ENCODE measurements at places on chromosomes 12 and 14. TPM values are rescaled to one million over a fixed set of nuclear protein-coding genes. Genes with fewer than 3 reads are reported as not detected.

DNA sequence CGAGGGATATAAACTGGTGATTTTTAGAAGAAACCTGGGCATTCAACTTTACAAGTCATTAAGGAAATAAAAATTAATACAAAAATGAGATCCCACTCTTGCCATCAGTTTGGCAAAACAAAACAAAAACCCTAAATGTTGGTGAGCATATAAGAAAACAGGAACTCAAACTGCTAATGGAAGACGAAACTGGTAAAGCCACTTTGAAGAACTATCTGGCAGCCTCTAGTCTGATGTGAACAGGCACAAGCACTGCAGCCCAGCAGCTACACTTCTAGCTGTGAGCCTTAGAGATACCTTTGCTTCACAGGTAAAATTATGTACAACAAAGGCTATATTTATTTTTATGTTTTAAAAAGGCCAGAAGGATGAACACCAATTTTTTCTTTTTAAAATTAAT, 459.6 kb downstream of the ZFP36L1 start:
- no peak for ATAC-seq

DNA sequence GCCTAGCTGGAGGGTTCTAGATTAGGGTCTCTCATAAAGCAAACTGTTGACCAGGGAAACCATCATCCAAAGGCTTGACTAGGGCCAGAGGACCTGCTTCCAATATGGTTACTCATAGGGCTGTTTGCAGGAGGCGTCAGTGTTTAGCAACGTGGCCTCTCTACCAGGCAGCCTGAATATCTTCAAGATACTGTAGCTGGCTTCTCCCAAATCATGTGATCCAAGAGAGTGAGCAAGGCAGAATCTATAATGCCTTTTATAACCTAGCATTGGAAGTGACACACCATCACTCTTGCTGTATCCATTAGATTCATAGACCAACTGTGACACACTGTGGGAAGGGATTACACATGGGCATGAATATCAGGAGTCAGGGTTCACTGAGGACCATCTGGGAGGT, 17.3 kb downstream of the TPH2 start:
- peak; percentile 69 for ATAC-seq

GRCh38 chr14:45868377-45868776, 615.4 kb upstream of the MIS18BP1 start:
- no peak for ATAC-seq

- no peak for ATAC-seq
Observed at GRCh38 chr14:80957613-80958012, 2.2 kb downstream of the TSHR start.

DNA sequence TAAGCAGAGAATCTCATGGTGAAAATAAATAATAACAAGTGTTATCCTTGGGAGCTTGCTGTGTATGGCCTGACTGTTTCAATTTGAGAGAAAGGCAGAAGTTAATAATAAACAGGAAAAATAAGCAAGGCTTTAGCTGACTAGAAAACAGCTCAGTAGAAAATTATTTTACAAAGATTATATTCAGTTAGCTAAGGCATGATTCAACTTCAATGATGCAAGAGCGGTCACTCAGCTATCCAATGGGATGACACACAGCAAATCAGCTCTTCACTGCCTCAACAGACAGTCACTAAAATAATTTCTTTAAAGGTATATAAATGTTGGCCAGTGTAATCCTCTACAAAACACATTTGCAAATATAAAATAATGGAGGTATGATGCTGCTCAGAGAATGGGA, 18.6 kb downstream of the GSTZ1 start:
- ATAC-seq = no peak

- no peak for ATAC-seq
Observed at GRCh38 chr14:79581912-79582576, 629.3 kb downstream of the DIO2 start.

- no peak for ATAC-seq
Observed at GRCh38 chr14:25034803-25035681, 14.9 kb downstream of the STXBP6 start.

DNA sequence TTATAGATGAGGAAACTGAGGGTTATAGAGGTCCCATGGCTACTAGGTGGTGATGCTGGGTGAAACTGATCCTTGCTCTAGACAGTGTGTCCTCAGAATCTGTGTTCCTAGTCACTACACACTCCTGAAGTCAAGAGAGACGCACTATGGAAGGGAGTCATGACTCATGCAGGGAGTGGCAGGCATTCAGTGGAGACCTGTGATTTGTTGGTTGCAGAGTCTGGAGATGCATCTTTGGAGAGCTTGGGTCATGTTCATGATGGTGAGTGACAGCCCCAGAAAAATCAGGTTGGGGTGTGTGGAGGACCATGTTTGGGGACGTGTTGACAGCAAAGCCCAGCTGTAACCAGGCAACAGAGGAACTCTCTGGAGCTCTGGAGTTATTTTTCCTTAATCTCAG, 38.0 kb upstream of the FBXO21 start:
- peak; percentile 41 for ATAC-seq

GRCh38 chr12:50953047-50953446, 703 bp downstream of the HIGD1C start:
- ATAC-seq = no peak

DNA sequence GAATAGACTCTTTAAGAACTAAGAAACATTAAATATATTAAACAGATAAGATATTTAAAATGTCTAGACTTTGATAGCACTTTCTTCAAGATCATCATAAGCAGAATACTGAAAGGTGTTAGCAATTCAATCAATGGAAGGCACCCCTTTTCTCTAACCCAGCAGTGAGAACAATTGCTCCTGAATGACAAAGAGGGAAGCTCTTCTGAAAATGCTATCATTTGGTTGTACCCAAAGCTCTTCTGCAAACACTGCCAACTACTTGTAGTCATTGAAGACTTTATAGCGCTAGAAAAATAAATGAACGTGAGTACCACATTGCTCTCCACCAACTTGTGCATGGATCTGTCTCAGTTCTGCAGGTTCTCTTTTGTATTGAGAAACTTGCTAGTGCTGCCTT, 62.2 kb upstream of the LMO3 start:
- no peak for ATAC-seq

The RNU4-1 gene
- 9,828 TPM for total RNA-seq

The LRP1-AS gene
- 0.81 TPM for total RNA-seq

The PHLDA1 gene
- 16.5 TPM for total RNA-seq

The KLRB1 gene
- 0.18 TPM for total RNA-seq

The TMEM121 gene
- total RNA-seq = 4.9 TPM

Data from motor neuron (in vitro differentiated cells).